ENCODE measurements at places on chromosomes 4 and X.

DNA sequence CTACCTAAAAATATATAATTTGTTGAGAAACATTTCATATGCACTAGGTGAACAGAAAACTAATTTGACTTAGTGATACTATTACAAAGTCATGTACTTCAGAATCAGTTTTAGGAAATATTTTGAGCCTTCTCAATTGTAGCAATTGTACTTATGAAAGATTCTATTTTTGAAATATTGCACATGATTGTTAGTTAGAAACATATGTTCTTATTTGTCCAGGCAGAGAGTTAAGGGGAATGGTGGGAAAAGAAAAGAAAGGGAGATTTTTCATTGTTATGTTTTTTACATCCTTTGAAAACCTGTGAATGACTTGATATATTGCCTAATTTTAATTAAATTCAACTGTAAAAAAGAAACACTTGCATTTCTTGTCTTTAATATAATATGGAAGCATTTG, 66.0 kb downstream of the GLRB start:
- DNase-seq = no peak

- DNase-seq = no peak
Measured at GRCh38 chrX:1181170-1181569, 31.3 kb downstream of the CRLF2 start.

DNA sequence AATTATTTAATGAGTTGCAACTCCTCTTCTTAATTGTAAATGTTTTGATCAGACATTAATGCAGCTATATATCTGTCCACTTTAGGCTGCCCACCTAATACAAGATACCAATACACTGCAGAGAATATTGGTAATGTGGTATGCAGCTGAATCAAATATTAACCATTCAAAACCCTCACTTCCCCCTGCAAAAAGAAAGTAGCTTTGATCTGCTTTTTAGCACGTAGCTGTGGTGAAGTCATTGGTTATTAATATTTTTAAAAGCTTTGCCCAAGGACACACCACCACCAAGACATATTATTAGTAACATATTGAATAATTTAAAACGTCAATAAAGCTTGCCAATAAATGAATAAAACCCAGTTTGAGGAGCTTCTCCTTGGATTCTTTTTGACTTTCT, 28.6 kb upstream of the CYP2U1 start:
- DNase-seq = no peak

DNA sequence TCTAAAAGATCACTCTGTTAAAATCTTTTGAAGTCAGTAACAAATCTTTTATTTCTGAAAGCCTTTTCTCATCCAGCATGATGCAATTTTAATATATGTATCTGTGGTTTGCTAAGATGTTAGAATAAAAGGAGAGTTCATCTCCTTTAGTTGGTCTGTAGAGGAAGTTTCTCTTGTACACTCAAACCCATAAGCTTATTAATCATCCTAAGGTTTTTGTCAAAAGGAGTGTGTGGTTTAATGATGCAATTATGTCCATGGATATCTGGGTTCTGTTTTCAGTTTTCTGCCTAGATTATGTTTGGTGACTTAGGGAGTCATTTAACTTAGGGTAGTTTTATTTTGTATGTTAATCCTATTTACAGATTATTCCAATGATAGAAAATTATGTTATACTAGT, 52.1 kb upstream of the NDST4 start:
- no peak for DNase-seq

DNA sequence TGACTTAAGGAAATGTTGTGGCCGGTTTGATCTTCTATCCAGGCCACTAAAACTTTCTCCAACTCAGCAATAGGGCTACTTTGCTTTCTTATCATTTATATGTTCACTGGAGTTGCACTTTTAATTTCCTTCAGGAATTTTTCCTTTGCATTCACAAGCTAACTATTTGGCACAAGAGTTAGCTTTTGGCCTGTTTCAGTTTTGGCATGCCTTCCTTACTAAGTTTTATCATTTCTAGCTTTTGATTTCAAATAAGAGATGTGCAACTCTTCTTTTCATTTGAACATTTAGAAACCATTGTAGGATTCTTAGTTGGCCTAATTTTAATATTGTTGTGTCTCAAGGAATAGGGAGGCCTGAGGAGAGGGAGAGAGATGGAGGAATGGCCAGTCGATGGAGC, 79.8 kb upstream of the TLL1 start:
- DNase-seq = no peak

GRCh38 chr4:9964879-9965278, 56.4 kb downstream of the SLC2A9 start:
- DNase-seq = no peak

DNA sequence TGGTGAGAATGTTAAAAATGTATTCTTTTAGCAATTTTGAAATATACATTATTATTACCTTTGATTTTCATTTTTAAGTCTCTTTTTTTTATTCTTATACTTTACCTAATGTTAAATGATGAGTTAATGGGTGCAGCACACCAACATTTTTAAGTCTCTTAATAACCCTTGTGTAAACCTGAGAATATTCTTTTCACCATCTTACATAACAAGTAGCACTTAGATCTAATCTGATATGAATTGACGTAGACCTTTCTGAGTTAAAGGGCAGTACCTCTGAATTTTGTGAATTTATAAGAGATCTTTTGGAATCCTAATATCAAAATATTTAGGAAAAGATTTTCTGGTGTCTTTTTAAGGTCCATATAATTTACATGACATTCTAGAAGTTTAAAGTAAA, 110.6 kb downstream of the TTC29 start:
- no peak for DNase-seq

- peak; percentile 16 for DNase-seq
Measured at GRCh38 chr4:36399762-36400353, 118.4 kb downstream of the DTHD1 start.

- no peak for DNase-seq
Measured at GRCh38 chr4:73028621-73029020, 40.9 kb downstream of the COX18 start.

DNA sequence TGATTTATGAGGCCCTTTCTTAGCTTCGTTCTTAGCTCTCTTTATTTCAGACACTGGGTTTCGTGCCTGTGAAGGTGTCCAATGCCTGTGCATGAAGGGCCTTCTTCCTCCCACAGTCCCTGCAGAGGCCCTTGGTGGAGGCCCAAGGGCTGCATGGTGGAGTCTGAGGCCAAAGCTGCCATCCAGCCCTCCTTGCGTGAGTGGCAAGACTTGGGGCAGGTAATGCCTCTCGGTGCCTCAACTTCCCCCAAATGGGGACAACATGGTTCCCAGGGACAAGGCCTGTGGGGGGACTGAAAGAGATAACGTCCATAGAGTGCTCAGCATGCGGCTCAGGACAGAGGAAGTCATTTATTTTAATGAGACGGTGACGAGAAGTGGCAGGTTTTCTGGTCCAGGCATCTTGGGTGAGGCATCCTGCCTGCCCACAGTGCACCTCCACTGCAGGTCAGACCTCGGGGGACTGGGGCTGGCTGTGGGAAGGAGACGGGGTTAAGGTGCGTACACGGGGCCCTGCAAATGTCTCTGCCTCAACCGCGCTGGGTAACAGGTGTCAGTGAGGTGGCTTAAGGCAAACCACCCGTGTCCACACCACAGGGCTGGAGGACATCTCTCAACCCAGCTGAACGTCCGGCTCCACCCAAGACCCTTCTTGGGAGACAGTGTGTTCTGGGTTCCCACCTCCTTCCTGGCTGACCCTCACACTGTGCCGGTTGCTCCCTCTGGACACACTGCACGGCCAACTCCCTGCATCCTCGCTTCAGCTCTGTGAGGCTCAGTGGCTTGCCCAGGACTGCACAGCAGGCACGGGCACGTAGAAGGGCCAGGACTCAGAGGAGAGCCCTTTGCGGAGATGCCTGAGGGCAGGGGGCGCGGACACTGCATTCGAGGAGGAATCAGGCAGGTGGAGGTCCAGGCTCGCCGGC, 50.5 kb downstream of the PSAPL1 start:
- DNase-seq = no peak

DNA sequence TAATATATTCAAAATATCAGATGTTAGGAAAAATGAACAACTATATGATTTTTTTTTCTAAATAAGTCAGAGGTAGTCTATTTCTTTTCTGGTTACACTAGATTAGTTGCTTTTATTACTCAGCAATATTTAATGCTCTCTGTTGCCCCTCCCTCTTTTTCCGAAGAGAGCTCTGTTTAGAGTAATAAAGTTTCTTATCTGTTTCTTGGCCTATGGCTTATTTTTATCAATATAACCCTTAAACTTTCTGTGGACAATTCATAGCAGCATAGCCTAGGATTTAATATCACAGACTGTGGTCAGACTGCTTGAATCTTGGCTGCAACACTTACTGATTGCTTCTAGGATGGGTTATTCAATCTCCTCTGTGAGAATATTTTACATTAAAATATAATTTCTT, 2315.4 kb upstream of the AGA start:
- DNase-seq = no peak

- DNase-seq = no peak
Measured at GRCh38 chr4:25031077-25031621, 403 bp upstream of the LGI2 start.

GRCh38 chr4:110364911-110365520, 110.9 kb upstream of the ENPEP start:
- no peak for DNase-seq

DNA sequence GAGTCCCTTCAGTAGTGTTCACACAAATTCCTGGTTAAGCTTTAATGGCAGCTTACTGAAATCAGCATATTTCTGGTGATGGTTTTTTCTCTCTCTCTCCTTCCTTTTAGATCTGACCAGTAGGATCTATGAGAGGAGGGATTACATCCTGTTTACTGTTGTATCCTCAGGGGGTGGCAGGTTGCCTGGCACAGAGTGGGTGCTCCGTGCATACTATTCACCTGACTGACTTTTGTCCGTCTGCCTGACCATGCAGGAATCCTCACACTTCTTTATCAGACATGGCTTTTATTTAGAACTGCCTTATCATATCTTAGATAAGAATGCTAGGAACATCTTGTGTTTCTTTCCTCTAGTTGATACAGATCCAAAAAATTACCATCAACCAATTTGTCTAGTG, 29.6 kb downstream of the MCUB start:
- DNase-seq = no peak

DNA sequence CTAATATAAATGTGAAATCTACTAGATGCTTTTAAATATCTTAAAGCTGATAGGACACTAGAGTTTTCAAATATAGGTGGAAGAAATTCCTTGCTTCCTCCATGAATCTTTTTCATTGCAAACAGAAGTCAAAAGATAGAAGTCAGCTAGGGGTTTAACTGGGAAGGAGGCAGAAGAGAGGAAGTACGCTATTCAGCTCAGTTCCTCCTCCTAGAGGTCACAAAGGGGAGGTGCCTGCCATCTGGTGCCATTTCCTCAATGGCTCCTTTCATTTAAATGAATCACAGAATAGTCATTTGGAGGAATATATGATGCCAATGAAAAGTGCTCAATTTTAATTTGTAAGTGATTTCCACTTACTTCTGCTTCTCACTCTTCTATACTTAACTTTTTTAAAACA, 8.5 kb downstream of the COL25A1 start:
- DNase-seq = no peak

GRCh38 chr4:71430609-71431008, 91.8 kb downstream of the SLC4A4 start:
- DNase-seq = no peak

DNA sequence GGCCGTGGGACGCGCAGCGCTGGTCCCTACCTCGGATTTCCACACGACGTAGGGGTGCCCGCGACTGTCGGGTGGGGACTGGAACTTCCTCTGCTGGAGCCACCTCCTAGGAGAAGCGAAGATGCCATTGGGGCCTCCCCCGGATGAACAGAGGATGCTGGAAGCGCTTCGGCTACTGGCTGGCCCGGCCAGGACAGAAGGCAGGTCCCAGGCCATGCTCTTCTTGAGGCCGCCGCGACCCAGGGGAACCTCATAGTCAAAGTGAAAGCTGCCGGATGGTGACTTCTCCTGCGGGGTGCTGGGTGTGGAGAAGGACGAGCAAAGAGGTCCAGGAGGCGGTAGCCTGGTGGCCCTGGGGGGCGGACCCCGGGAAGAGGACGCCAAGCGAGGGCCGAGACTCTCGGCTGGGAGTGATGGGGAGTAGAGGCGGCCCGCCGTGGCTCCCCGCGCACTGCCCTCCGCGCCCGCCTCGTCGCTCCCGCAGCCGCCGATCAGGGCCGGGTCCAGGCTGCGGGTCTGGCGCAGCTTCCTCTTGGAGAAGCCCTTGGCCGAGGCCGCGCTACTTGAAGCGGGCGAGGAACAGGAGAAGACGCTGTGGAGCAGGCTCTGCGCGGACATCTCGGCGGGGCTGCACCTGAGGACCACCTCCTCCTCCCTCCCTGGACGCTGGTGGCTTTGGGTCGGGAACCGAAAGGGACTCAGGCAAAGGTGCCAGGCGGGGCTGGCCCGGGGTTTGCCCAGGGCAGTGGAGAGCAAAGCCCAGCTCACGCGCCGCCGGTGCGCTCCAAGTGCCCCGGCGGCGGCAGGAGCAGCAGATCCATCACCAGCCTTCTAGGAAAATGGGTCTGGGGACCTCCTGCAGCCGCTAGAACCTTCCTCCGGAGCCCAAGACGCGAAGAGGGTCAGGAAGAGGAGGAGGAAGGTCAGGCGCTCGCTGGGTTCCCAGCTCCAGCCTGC, 1.2 kb downstream of the ARHGAP6 start:
- DNase-seq = no peak

GRCh38 chr4:38856046-38856445, 571 bp downstream of the TLR6 start:
- DNase-seq = no peak

GRCh38 chr4:132540268-132540667, 608.8 kb upstream of the PCDH10 start:
- no peak for DNase-seq

DNA sequence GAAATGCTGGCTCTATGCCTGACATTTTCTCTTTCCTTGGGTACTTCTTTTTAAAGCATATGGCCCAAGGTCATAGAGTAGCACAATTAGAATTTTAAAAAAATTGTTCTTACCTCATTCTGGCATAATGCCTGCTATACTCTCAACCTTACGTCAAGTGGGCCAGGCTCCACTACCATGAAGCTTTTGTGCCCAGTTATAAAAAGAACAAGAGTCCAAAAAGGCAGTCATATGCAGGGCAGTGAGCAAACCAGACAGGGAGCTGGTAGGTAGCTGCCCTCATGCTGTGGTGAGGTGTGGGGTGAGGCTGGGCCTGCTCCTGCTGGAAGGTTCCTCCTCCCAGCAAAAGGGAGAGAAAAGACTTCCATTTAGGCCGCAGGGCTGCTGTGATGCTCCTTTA, 64.4 kb upstream of the UCP1 start:
- DNase-seq = no peak

DNA sequence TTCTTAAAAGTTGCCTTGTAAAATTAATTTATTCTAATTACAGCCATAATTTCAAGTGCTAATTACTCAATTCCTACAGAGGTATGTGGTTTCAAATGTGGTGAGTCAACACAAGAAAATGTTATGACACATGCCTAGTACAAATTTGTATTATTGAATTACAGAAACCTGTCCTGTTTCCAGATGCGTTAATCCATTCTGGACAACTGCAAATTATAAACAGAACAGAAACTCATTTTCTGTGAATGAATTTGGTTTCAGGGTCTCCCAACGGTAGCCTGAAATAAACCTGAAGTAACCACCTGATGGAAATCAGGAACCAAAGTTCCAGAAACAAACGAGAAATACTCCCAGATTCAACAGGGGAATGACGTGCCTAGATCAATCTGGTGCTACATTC, 328.6 kb upstream of the F9 start:
- no peak for DNase-seq

GRCh38 chr4:99915449-99915848, 21.2 kb upstream of the LAMTOR3 start:
- no peak for DNase-seq

GRCh38 chr4:121100093-121100775, 27.9 kb upstream of the NDNF start:
- DNase-seq = no peak

GRCh38 chrX:13428053-13428786, 108.4 kb upstream of the ATXN3L start:
- DNase-seq = no peak

GRCh38 chrX:40146262-40147125, 48.7 kb upstream of the BCOR start:
- no peak for DNase-seq

Data from activated CD8-positive, alpha-beta memory T cell treated with anti-CD3 and anti-CD28 coated beads for 1 hour (primary cell).